ENCODE measurements at places on chromosomes 7 and 10. TPM values are rescaled to one million over a fixed set of nuclear protein-coding genes. Genes with fewer than 3 reads are reported as not detected.

ELN gene
- polyA plus RNA-seq, result 87.5 TPM

DNA sequence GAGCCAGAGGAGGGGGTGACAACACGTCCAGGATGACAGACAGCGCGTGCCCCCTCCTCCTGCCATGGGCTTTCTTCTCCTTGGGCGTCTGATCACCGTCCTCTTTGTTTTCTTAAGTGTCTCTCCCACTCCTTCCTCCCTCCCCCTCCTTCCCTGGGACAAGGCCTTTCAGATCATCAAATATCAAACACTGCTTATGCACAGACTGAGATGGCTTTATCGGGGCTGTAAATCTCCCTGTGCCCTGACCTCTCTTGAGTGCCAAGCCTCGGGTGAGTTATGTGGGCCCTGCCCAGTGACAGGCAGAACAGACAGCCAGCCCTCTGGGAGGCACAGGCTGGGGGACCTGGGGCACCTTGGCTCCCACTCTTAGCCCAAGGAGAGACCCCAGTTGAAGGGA is 116.4 kb downstream of the C10orf105 start:
- DNase-seq, result no peak

GRCh38 chr7:139657725-139658124 is 120.1 kb downstream of the HIPK2 start:
- DNase-seq, result no peak

DNA sequence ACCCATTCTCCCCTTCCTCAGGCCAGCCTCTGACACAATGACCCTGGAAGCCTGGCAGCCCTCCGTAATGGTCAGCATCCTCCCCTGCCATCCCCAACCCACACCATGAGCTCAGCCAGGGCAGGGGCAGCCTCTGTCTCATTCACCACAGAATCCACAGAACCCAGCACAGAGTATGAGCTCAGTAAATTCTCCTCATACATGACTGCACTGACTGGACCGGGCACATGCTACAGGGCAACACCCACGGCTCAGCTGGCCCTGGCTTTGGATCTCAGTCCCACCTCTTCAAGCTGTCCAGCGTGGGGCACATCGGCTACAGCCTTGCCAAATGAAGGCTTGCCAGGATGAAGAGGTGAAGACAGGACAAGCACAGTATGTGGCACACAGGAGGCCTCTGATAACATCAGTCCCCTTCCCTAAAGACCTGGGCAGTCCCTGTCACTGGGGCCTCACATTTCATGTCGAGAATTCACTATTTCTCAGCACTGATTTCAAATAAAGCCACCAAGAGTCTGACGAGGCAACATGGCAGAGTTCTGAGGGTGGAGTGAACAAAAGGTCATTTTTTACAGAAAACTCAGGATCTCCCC is 7.9 kb downstream of the GPRIN2 start:
- DNase-seq, result no peak

- DNase-seq, result no peak
Measured at GRCh38 chr7:142025896-142026295, 30.2 kb downstream of the MGAM start.

Data from small intestine (tissue), 16 donors.